ENCODE measurements at places on chromosomes 7 and 10. TPM values are rescaled to one million over a fixed set of nuclear protein-coding genes. Genes with fewer than 3 reads are reported as not detected.
A peak's percentile ranks its signal among the peaks of the same experiment; 100 is the strongest.

- H3K4me1 ChIP-seq: no peaks in the 10 kb centered on the region
- H3K4me3 ChIP-seq: peak overlapping the region; percentile 55
- DNase-seq: no peak
- H3K36me3 ChIP-seq: no peaks in the 10 kb centered on the region
Measured at GRCh38 chr7:142529591-142529990, 219.7 kb upstream of the PRSS1 start.

DNA sequence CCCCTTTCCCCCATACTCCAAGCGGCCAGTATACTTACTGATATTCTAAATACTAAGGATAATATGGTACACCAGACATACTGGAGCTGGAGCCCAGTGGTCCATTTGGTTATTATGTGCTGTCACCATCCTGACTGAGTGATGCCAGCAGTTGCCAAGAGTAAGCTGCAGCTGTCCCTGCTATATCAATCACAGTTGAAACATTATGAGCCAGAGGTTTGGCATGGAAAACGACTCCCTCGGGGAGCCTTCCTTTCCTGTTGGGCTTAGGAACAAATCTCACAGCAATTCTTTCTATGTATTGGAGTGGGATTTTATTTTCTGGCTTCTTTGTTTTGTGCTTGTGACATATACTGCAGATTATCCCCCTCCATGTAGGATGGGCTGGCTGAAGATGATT is 32.6 kb downstream of the STRIP2 start:
- no peaks in the 10 kb centered on the region for H3K27me3 ChIP-seq
- H3K36me3 ChIP-seq: peaks cover 64% of the 10 kb centered on the region
- peaks cover 16% of the 10 kb centered on the region for H3K4me1 ChIP-seq
- no peak overlapping the region for H3K27ac ChIP-seq

The BPGM gene
- 22.3 TPM for total RNA-seq

The AGFG2 gene
- total RNA-seq: 112 TPM

- no peak overlapping the region for H3K27ac ChIP-seq
- no peaks in the 10 kb centered on the region for H3K36me3 ChIP-seq
- DNase-seq: no peak
- no peak overlapping the region for H3K4me3 ChIP-seq
- peaks cover 10% of the 10 kb centered on the region for H3K27me3 ChIP-seq
Measured at GRCh38 chr10:15461353-15462108, 90.4 kb upstream of the FAM171A1 start.

GRCh38 chr10:11154849-11155498 is 137.3 kb downstream of the CELF2 start:
- H3K27ac ChIP-seq: no peak overlapping the region
- H3K27me3 ChIP-seq: no peaks in the 10 kb centered on the region
- H3K4me3 ChIP-seq: peak overlapping the region; percentile 2
- H3K36me3 ChIP-seq: no peaks in the 10 kb centered on the region

GRCh38 chr10:97687785-97688781 is 1.0 kb upstream of the AVPI1 start:
- H3K27me3 ChIP-seq: peaks cover 7% of the 10 kb centered on the region
- no peaks in the 10 kb centered on the region for H3K36me3 ChIP-seq
- H3K27ac ChIP-seq: peak overlapping the region; percentile 45
- peak overlapping the region; percentile 82 for H3K4me3 ChIP-seq
- no peak for DNase-seq

The HHEX gene
- total RNA-seq: 0.19 TPM

- no peaks in the 10 kb centered on the region for H3K27me3 ChIP-seq
- H3K4me1 ChIP-seq: no peaks in the 10 kb centered on the region
- no peak overlapping the region for H3K4me3 ChIP-seq
- no peak for DNase-seq
- no peaks in the 10 kb centered on the region for H3K36me3 ChIP-seq
Measured at GRCh38 chr10:75470901-75471300, 39.5 kb downstream of the LRMDA start.

DNA sequence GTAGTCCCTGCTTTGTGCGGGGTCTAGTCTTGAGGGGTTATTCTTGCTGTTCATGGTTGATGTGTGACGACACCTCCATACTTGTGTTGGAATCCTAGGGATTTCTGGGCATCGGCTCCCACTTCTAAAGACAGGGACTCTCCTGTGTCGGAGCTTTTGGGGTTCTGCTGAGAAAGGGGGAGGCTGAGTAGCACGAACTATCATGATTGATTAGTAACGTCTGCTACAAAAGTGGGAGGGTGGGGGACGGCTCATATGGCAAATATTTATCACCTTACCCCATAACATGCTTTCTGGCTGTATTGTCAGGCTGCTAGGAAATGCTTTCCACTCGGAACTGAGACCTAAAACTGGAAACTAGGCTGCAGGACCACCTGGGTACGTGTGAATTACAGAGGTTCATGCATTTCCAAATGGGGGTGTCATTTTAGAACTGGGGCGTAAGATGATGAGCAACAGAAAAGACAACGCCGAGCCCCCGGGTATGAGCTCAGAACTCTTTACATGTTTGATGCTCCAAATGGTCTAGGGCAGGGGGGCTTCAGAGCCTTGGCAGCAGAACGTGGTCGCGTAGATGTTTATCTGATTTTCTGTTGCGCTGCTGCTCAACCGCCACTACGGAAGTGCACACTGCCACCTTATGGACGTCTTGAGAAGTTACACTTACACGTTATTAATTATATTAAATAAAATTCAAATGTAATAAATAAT is 15.1 kb upstream of the NME8 start:
- H3K4me1 ChIP-seq: peaks cover 3% of the 10 kb centered on the region
- H3K36me3 ChIP-seq: no peaks in the 10 kb centered on the region
- H3K27ac ChIP-seq: no peak overlapping the region
- peak overlapping the region; percentile 84 for H3K4me3 ChIP-seq
- peaks cover 17% of the 10 kb centered on the region for H3K27me3 ChIP-seq

DNA sequence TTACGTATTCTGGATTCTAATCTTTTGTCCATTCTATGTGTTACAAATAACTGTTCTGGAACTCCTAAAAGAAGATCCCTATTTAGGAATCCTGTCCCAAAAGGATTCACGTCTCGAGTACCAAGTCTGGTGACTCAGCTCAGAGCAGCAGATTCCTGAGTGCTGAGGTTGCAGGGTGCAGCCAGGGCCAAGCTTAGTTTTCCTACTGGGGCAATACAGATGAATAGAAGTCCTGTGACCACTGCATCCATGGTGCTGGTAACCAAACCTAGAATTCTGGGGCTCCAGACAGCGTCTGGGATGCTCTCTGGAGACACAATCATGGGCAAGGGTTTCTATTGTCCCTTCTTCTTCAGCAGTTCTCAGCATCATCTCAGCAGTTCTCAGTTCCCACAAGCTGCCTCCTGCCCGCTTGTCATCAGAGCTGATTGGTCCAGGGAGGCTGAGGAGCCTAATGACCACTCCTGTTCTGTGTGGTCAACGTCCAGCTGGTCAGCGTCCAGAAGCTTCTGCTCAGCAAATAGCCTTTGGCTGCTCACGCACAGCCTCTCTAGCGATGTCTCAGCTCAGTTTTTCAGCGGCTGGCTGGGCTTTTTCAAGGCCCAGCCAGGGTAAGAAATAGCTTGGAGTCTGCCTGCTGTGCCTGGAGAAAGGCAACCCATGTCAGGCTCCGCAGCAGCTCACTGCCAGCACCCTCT is 50.4 kb upstream of the C7orf33 start:
- no peak overlapping the region for H3K27ac ChIP-seq
- no peak overlapping the region for H3K4me3 ChIP-seq
- H3K4me1 ChIP-seq: peaks cover 5% of the 10 kb centered on the region
- H3K27me3 ChIP-seq: no peaks in the 10 kb centered on the region

The ADAM22 gene
- 1.7 TPM for total RNA-seq

- H3K36me3 ChIP-seq: peaks cover 63% of the 10 kb centered on the region
- H3K4me1 ChIP-seq: peaks cover 24% of the 10 kb centered on the region
- H3K27me3 ChIP-seq: no peaks in the 10 kb centered on the region
- DNase-seq: no peak
Measured at GRCh38 chr7:36851382-36851781, 127.1 kb upstream of the AOAH start.

GRCh38 chr7:139680676-139681462 is 96.9 kb downstream of the HIPK2 start:
- DNase-seq: peak; percentile 88
- peak overlapping the region; percentile 91 for H3K27ac ChIP-seq
